ENCODE measurements at places on chromosomes 7 and 10.
A peak's percentile ranks its signal among the peaks of the same experiment; 100 is the strongest.

- no peak for DNase-seq
Observed at GRCh38 chr7:116030651-116031276, at the start of gene TFEC. Gene TFEC, minus strand, starts transcription at chr7:116030763. Its CDS starts 46,322 bp downstream, at chr7:115984441.

GRCh38 chr10:17547060-17547459, 70.1 kb downstream of the HACD1 start:
- no peak for DNase-seq

DNA sequence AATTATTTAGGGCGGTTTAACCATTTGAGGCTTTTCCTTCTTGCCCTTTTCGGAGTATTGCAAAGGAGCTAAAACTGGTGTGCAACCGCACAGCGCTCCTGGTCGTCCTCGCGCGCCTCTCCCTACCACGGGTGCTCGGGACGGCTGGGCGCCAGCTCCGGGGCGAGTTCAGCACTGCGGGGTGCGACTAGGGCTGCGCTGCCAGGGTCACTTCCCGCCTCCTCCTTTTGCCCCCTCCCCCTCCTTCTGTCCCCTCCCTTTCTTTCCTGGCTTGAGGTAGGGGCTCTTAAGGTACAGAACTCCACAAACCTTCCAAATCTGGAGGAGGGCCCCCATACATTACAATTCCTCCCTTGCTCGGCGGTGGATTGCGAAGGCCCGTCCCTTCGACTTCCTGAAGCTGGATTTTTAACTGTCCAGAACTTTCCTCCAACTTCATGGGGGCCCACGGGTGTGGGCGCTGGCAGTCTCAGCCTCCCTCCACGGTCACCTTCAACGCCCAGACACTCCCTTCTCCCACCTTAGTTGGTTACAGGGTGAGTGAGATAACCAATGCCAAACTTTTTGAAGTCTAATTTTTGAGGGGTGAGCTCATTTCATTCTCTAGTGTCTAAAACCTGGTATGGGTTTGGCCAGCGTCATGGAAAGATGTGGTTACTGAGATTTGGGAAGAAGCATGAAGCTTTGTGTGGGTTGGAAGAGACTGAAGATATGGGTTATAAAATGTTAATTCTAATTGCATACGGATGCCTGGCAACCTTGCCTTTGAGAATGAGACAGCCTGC, 3.1 kb downstream of the FZD1 start:
- no peak for DNase-seq

DNA sequence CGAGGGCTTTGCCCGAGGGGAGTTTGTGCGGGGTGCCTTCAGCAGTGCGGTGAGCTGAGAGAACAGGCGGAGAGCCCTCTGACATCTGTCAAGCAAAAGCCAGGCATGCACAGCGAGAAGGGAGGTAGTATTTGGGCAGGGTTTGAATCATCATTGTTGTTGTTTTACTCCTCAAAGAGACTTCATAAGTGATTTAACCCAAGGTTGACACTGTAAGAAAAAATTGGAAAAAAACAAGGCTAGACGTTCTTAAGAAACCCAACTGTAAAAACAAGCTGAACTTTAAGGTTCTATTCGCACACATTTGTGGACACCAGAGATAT, 1.3 kb downstream of the ADAM22 start:
- DNase-seq: no peak

GRCh38 chr7:3880228-3880987, 579.4 kb downstream of the SDK1 start:
- no peak for DNase-seq

DNA sequence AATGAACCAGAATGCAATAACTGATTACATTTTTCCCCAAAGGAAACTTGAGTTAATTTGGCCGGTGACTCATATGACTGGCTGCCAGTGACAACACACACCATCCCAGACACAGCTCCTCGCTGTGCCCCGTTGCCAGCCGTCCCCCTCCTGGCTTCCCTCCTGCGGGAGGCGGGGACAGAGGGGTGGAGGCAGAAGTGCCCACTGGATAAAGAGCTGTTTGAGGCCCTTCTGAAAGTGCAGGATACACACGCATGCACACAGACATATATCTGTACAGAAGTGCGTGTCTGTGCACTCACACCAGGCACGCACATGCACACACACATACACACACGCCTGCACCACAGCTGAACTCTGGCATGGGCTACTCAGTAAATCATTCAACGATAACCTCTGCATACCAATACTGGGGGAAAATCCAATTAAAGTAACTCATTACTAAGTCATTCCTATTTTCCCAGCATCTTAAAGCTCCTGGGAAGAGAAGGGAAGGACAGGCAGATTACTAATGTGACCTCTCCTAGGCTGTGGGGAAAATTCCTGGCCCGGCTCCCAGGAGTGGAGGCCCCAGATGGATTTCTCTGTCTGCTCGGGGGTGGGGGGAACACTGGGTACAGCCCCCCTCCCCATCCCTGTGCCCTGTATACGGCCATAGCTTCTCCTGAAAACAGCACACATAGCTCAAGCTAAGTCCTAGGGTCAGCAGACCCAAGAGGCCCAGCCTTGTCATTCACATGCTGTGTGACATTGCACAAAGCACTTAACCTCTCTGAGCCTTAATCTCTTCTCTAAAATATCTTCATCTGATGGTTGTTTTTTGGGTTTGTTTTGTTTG, 52.3 kb upstream of the MYL10 start:
- no peak for DNase-seq

GRCh38 chr7:101381549-101382111, 19.0 kb downstream of the COL26A1 start:
- no peak for DNase-seq

DNA sequence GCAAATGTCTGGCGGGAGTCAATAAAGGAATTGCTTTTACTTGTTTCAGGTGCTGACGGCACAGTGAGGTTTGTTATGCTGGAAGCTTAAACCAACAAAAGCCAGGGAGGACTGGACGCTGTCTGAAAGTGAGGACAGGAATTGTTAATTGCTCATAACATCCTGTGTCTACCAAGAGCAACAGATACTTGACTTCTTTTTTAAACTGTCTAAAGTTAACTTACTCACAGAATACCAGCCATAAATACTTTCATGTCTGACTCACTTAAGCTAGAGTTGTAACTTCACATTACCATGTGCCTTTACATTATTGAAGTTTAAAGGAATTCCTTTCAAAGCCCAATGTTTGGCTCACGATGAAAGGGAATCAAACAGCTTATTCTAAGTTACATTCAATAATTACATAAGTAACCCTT, 252.7 kb upstream of the SHH start:
- no peak for DNase-seq

DNA sequence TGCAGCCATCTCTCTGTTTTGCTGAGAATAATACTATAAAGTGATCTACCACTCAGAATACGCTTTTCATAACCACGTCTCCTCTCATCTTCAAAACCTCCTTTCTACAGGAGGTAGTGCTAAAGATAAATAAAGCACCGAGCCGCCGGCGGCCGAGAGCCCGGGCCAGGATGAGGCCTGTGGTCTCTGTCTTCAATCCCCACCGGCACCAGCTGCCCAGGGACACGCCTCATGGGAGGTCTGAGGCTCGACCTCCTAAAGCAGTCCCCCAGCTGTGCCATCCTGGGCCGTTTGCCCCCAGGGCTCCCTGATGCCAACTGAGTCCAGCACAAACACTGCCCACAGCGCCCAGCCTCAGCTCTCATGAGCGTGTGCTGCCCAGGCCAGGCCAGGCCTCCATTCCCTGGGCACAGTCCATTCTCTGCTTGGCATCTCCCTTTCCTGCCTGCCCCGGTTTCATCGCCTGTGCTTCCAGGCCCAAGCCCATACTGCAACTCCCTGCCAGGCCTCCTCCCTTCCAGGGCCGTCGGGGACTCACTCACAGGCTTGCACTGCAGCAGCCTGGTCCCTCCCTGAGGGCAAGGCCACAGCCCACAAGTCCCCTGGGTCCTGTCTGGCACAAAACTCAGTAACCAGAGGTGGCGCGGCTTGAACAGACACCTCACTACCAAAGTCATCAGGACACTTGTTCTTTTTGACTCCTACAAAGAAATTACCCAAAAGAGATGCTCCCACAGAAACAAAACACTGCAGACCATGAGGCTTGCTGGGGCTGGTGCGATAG, 2.5 kb downstream of the INTS1 start:
- no peak for DNase-seq

DNA sequence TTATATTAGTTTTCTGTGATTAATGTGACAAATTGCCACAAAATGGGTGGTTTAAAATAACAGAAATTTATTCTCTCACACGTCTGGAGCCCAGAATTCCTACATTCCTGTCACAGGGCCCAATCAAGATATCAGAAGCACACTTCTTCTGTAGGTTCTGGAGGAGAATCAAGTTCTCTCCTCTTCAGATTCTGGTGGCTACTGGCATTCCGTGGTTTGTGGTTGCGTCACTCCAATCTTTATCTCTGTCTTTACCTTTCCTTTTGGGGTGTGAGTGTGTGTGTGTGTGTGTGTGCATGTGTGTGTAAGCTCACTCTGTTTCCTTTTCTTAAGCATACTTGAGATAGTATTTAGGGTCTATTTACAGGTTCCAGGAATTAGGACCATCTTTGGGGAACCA, 115.5 kb upstream of the DKK1 start:
- DNase-seq: no peak

DNA sequence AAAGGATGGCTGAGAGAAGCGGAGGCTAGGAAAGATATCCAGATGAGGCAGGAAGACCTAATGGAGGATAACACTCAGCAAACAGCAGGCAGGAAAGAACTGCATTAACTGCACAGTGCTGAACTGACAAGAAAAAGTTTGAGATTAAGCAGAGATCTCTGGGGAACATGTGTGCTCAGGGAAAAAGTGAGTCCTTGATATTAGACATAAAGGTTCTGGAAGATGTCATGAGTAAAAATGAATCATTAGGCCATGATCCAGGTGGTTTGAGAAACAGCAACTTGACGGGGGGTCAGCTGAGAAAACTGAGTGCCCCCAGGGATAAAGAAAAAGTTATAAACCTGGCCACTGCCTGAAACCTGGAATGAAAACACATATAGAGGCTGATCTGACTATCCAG, 27.3 kb upstream of the ANK3 start:
- DNase-seq: no peak

DNA sequence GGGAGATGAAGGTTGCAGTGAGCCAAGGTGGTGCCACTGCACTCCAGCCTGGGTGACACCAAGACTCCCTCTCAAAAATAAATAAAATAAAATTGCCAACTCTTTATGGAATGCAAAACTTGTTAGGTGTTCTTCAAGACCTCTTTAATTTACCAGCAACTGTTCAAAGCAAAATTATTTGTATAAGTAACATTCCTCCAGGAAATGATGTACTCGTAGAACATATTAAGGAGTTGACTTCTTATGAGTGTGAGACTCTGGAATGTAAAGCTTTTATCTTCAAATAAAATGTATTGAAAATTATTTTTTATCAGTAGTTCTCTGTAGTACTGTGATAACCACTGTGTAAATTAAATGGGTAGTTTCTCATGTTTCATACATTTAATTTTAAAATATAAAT, 94.4 kb downstream of the CYP51A1 start:
- no peak for DNase-seq

DNA sequence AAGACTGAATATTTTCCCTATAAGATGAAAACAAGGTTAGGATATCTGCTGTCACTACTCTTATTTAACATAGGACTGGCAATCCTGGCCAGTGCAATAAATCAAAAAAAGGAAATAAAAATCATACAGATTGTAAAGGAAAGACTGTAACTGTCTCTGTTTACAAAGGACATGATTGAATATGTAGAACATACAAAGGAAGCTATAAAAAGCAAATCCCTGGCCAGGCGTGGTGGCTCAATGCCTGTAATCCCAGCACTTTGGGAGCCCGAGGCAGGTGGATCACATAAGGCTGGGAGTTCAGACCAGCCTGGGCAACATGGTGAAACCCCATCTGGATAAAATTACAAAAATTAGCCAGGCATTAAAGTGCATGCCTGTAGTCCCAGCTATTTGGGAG, 15.8 kb downstream of the ZNF485 start:
- DNase-seq: no peak

DNA sequence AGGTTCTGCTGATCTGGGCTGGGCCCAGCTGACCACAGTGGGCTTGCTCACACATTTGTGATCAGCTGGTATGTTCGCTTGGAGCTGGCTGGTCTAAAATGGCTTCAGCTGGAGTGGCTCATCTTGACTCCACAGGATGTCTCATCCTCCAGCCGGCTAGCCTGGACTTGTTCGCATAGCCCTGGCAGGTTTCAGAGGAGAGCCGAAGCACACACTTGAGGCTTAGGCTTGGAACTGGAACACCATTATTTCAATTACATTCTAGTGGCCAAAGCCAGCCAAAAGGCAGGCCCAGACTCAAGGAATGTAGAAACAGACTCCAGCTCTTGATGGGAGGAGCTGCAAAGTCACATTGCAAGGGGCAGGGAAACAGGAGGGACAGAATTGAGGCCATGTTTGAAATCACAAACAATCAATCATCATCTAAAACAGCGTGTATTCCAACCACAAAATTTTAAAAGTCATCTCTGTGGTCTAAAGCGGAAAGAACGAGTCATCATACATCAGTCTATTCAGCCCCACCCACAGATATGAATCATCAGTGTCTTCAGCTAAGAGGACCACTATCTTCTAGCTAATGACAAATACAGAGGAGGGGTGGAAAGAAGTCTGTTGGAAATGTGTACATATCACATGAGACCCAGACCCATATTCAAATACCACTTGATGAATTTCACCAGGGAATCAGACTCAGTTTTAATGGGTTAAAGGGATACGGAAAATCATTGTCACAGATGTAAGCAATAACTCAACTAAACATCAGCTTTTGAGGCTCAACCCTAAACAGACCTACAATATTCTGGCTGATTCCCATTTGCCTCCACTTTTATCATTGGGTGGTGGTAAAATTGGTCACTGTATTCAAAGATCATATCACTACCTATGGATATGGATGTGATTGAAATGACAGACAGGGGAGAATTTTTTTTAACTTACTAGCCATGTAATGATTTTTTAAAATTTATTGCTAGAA, 139.0 kb upstream of the MKLN1 start:
- peak; percentile 22 for DNase-seq

DNA sequence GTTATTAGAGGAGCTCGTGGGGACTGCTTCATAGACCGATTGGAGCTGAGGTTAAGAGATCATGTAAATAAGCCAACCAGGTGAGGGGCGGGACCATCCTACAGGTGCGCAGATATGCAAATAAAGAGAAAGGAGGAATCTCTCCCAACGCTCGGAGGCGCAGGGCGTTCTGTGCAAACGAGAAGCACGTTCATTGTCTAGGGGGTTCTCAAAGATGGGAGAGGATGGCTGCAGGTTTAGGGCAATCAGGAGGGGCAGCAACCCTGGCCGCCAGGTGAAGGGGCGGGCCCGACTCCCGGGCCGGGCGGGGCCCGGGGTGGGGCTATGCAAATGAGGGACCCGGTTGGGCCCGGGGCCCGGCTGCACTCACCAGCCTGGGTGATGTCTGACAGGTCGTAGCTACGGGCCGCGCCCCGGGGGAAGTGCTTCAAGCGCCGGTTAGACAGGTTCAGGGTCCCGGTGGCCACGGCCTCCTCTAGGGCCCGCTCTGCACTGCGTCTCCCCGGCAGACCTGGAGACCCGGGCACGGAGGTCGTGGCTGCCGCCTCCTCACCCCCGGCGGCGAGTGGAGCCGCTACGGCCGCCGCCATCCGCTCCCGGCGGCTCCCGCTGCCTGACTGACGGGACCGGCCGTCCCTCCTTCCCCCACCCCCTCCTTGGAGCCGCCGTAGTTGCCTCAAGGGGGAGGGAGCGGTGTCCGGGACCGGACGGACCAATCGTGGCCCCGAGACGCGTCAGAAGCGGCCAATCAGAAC, at the start of gene LRCH4:
LRCH4 (minus strand) TSS at position 619 of the 755 bp plus-strand sequence; CDS start at position 590, 29 bp downstream.
- no peak for DNase-seq

GRCh38 chr7:32158751-32159745, 88.8 kb upstream of the PDE1C start:
- no peak for DNase-seq

- DNase-seq: no peak
Observed at GRCh38 chr10:9149134-9149533, 1094.6 kb downstream of the GATA3 start.

GRCh38 chr10:35466661-35467060, 130.4 kb downstream of the CCNY start:
- DNase-seq: no peak

- no peak for DNase-seq
Observed at GRCh38 chr7:63040966-63041610, 957.6 kb upstream of the ZNF722 start.

Measured in stimulated activated CD8-positive, alpha-beta memory T cell treated with anti-CD3 and anti-CD28 coated beads, Interleukin-4, amount 100 ng/mL, for 1 hour (primary cell).